ENCODE measurements at places on chromosomes 4 and X.

DNA sequence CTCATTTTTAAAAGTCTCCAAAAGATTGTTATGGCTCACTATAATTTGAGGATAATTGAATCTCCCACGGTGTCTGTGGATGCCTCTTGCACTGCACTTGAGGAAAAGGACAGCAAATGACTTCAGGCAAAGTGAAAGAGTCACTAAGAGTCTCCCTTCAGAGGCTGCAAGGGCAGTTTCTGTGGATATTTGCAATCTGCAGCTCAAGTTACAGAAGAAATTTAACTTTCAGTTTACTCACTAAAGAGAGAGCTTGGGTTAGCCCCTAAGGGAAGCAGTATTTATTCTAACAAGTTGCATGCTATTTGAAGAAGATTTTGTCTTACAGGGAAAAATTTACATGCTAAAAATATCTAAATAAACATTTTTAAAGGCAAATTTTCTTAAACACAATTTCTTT is 912.0 kb upstream of the TENM3 start:
- no peak for DNase-seq

DNA sequence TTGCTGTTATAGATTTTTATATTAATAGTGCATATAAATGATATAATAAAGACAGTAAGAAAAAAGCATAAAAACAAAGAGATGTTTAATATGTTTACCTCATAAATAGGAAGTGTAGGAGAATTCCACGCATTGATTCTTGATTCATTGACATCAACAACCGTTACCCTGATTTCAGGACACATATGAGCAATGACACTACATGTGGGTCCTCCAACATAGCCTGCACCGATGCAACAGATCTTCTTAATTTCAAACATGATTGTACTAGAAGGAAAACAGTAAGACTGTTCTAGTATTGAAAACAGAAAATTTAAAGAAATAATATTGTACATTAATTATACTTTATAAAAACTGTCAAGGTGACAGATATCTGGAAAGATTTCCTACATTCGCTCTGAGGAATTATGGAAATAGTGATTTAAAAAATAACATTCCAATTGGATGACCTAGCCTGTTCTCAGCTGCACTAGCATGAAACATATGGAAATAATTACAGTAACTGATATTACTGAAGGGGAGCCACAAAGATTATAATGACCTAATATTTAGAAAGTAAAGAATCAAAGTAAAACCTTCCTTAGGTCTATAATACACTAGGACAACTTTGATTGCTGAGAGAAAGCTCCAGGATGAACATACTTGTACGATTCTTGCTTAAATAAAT is 5.9 kb downstream of the UGDH start:
- no peak for DNase-seq

GRCh38 chrX:153877571-153878261 is 8.3 kb downstream of the L1CAM start:
- no peak for DNase-seq

- DNase-seq = no peak
Observed at GRCh38 chrX:150753357-150753756, 60.2 kb downstream of the MTMR1 start.

GRCh38 chrX:66675541-66675940 is 36.7 kb upstream of the EDA2R start:
- DNase-seq = no peak

GRCh38 chr4:68499021-68499420 is 51.8 kb downstream of the TMPRSS11E start:
- no peak for DNase-seq

GRCh38 chr4:30865691-30866090 is 145.5 kb downstream of the PCDH7 start:
- no peak for DNase-seq

DNA sequence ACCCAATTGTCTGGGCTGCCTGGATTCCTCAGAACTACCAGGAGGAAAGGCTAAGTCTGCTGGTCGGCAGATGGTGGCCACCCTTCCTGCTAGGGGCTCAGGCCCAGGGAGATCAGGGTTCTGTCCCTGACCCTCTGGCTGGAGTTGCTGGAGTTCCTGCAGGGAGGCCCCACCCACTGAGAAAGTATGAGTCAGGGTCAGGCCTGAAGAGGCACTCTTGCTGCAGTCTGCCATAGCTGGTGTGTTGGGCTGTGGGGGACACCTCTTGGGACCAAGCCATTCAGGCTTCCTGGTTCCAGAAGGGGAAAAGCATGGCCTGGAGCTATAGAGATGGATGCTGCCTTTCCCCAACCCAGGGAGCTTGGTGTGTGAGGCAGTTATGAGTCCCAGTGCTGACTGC is 40.4 kb upstream of the PCDH18 start:
- no peak for DNase-seq

DNA sequence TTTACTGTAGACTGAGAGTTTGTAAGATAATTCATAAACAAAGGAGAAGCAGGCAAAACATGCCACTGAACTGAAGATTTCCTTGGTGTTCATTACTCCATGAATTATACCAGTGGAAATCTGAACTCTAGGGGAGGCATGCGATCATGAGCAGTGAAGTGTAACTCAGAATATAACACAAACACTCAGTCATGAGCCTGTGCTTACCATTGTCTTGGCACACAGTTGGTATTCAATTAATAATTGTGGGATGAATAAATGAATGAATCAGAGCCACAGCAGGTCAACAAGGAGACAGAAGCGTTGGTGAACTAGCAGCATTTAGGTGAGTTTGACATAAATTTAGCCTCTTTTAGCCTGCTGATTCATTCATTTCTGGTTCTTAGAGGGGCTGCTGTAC is 263.5 kb upstream of the DKK2 start:
- no peak for DNase-seq

GRCh38 chr4:181278941-181279340 is 964.3 kb upstream of the TENM3 start:
- no peak for DNase-seq

- DNase-seq = no peak
Observed at GRCh38 chrX:69504626-69505612, 793 bp downstream of the NALF2 start.

GRCh38 chrX:44570522-44570921 is 27.9 kb upstream of the FUNDC1 start:
- DNase-seq = no peak

DNA sequence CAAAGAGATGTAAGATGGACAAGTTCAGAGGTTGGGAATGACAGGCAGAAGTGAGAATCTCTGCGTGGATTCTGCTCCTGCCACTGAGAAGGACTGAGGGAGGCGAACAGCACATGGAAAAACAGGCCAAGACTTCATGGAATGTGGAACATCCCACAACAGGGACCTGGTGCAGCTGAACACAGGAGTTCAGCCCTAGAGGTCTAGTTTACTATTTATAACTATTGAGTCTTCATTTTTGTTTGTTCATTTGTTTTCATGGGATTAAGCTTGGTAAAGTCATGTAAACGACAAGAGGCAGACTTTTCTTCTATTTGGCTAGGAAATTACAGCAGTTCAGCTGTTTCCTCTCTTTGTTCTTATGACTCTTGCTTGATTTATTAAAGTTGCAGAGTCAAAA is 234.5 kb downstream of the MAML3 start:
- no peak for DNase-seq

DNA sequence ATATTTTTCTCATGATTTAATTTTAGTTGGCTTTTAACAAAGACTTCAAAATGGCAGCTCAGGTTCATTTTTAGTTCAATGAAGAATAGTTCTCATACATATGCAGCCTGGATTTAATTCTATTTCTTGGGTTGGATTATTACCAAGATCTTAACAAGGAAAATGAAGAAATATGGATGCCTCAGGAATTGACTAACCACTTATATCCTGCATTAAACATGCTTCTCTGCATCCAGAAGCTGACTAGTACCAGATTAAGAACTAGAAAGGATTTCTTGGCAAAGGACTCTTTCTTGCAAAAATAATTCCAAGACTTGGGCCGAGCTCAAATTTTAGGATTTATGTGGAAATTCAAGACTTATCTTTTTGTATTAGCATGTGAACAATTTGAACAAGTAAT is 5.6 kb upstream of the KLHL2 start:
- DNase-seq = no peak

GRCh38 chr4:1792832-1793495 is at the start of gene FGFR3:
FGFR3 (plus strand) TSS chr4:1793293; CDS start chr4:1793935, 642 bp downstream.
- DNase-seq = peak; percentile 35

GRCh38 chr4:123415977-123416376 is 19.4 kb downstream of the SPRY1 start:
- no peak for DNase-seq

DNA sequence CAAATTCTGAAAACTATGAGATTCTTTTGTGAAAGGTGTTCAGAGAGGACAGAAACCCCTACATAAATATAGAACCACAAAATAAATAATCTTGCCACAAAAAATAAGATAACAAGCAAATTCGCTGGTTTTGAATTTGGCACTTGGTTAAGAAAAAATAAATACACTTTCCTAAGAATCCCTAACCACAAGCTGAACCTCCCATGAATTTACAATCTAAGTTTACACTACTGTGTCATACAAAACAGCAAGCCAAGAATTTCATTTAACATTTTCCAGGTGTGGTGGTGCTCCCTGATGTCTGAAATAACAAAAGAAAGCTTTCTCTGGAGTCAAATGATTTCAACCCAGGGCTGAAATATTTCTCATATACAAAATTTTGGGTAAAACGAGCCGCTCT is 121.0 kb downstream of the KCNIP4 start:
- DNase-seq = no peak

- no peak for DNase-seq
Observed at GRCh38 chrX:110060846-110061537, 58.1 kb downstream of the TMEM164 start.

- no peak for DNase-seq
Observed at GRCh38 chrX:19291086-19291485, 52.6 kb upstream of the PDHA1 start.

GRCh38 chr4:180664766-180665368 is 1578.3 kb upstream of the TENM3 start:
- DNase-seq = peak; percentile 14

GRCh38 chr4:121072224-121073003 is at the start of gene NDNF:
NDNF (minus strand) TSS chr4:121072535; CDS start chr4:121045837, 26,698 bp downstream.
- DNase-seq = peak; percentile 12

- no peak for DNase-seq
Observed at GRCh38 chr4:35993606-35994005, 250.7 kb downstream of the ARAP2 start.

GRCh38 chrX:31449081-31449480 is 377.2 kb upstream of the FTHL17 start:
- no peak for DNase-seq

DNA sequence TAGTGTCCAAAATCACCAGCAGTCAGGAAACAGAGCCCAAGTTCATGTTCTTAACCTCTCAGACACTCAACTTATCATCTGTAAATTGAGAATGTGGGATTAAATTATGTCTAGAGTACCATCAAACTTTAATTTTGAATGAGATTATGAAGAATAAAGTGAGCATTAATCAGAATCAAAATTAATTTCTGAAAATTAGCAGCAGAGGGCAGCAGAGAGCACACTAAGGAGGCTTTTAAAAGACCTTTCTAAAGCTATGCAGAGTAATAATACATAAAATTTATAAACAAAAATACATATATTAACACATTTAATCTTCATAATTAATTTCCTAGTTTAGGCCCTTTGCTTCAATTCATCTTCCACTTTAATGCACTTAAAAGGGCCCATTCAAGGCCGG is 7.1 kb downstream of the TASL start:
- no peak for DNase-seq

DNA sequence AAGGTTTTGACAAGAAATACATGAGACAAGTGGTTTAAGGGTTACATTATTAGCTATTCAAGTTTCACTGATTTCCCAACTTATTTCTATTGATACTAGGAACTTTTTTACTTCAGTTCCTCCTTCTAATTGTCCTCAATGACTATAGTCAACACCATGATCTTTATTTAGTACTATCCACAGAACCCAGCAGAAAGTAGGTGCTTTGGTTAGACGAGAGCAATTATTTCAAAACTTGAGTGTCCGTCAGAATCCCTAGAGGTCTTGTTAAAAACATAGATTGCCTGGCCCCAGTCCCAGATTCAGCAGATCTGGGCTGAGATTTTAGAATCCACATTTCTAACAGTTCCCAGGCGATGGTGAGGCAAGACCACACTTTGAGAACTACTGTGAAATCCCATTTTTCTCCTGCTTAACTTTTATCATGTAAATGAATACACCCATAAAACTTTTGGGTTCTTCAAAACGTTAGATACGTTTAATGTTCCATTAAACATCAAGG is 17.9 kb downstream of the EXOC1 start:
- no peak for DNase-seq

DNA sequence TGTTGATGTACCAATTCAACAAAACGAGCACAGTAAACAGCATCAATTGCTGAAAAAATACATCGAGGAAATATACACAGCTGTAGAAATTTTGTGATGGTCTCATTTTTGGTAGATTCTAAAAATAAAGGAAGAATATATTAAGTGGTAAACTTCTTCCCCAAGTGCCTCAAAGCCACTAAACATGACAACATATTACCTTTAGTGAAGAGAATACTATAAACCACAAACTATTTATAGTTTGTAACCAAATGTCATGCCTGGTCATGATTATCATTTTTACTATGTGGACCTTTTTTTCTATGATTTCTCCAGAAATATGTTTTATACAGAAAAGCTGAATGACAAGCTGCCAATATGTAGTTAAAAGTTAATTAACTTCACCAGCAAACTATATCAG is 106.9 kb downstream of the THOC2 start:
- no peak for DNase-seq

DNA sequence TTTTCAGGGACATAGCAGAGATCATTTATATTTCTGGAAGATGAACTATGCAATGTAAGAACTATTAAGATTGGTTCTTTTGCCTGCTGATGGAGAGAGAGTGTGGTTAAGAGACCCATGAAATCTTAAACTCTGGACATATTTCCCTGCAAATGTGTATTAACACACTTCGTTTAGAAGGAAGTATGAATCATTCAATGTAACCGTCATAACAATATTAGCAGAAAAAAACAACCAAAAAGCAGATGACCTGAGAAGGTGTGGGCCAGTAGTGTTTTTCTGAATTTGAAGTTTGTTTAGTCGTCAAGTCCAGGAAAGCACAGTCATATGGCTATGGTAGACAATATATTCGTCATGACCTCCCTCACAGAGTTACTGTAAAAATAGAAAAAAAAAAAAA is 2.5 kb upstream of the TMPRSS11D start:
- DNase-seq = no peak

GRCh38 chr4:120865985-120866384 is 56.5 kb downstream of the PRDM5 start:
- no peak for DNase-seq

DNA sequence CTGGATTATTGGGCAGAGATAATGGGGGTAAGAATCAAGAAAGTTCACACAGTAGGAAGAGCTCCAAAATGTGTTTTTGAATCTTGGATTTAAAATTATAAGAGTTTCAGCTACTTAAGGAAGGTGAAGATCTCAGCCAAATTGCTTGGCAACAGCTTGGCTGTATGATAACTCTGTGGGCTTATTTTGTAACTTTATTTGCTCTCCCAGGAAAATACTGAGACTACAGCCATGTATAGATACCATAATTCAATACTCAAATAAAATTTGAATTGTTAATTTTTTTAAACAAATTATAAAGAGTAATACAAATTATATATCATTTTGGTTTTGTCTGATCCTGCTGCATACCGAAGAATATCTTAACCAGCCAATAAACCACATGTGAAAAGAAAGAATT is 129.5 kb upstream of the INPP4B start:
- no peak for DNase-seq
